ENCODE measurements at places on chromosomes 13 and 19.

GRCh38 chr19:36113894-36114720, 568 bp downstream of the POLR2I start:
- DNase-seq: no peak

DNA sequence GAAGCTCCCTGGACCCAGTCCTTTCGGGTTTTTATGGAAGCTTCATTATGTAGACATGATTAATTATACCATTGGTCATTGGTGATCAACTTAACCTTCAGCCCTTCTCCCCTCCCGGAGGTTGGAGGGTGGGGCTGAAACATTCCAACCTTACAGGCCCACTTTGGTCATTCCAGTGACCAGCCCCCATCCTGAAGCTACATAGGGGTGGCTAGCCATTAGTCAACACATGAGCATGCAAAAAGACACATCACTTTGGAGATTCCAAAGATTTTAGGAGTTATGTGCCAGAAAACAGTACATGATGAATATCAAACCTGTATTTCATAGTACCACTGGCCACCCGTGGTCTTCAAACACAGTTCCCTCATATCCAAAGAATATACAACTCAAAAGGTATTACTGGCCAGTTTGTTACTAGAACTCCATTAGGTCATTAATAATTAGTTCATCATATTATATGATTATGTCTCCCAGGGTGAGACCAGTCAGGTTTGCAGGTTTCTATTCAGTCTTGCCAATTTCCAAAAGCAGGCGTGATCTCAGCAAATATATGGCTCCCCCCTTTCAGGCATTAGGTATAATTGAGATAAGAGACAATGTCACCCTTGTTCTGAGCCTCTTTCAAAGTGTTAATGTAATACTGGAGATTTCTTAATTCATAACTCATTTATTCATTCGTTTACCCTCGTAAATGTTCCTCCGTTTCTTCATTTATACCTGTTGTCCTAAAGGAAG, 11.1 kb downstream of the PPP5C start:
- DNase-seq: no peak

- no peak for DNase-seq
These were observed 88.4 kb downstream of the RXFP2 start for GRCh38 chr13:31827707-31828106.

GRCh38 chr13:100443278-100443997, 145.2 kb downstream of the GGACT start:
- DNase-seq: no peak

GRCh38 chr13:101382701-101383100, 33.6 kb downstream of the NALCN start:
- no peak for DNase-seq

GRCh38 chr13:48749144-48749543, 95.4 kb downstream of the CYSLTR2 start:
- DNase-seq: no peak

GRCh38 chr13:45332036-45332830, 8.8 kb downstream of the TPT1 start:
- peak; percentile 96 for DNase-seq

DNA sequence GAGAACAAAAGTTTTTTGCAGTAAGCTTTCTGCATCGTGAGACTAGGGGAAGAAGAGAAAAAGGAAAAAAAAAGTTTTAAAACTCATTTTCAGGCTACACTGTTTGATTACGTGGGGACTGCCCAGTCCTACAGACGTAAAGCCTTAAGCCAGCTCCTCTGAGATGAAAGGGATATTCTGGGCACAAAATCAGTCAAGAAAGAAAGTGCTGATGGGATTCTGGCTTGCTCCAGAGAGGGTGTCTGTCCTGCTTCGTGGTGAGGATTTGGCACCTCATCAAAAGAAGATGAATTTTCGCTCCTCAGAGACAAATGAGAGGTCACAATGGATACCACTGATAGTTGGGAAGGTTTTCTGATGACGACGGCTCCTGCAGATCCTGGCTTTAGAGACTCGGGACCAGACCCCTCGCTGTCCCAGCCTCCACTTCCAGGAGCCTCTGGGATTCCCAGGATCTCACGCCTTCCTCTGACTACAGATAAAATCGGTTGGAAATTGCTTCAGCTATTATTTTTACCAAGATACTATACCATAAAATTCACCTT, 9.7 kb downstream of the TEX29 start:
- DNase-seq: no peak

DNA sequence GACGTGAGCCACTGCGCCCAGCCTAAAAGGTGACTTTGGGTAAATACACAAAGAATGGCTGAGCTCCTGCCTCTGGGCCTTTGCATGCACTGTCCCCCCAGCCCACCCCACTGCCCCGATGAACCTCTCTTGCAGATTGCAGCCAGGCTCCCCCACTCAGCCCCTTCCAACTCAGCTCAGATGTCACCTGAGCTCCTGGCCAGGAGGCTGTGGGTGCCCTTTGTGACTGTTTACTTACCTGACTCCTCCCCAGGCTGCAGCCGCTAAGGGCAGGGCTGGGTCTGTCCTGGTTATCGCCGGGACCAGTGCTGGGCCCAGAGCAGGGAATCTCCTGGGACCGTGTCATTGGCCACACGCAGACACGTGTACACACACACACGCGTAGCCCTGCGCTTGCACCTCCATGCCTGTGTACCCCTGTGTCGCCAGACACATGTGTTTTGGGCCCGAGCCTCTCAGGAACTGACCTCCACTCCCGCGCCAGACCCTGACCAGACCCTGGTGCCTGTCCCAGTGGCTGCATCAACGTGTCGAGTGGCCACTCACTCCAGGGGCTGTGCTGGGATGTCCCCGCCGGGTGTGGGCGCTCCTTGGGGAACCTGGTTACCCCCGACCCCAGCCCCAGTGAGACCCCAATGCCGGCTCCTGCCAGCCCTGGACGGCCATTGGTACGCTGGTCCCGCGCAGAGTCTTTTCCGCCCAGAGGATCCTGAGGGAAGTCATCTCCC, 18.7 kb downstream of the EFNA2 start:
- DNase-seq: no peak

DNA sequence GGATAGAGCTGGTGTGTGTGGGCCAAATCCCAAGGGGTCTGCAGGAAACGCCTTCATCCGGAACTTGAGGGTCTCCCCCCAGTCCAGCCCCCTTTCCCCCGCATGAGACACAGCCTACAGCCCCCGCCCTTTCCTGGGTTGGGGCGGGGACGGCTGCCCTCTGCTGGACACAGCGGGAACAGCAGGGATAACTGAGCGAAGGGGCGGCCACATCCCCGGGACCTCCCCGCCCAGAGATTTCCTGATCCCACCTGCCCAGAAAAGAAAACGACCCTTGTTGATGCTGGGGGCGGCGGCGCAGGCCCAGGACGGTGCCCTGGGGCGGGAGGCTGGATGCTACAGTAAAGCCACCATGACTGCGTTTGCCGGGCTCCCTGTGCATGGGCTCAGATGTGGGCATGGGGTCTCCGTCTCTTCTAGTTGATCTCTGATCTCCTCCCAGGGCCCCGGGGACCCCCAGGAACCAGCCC, 14.2 kb downstream of the ONECUT3 start:
- no peak for DNase-seq

DNA sequence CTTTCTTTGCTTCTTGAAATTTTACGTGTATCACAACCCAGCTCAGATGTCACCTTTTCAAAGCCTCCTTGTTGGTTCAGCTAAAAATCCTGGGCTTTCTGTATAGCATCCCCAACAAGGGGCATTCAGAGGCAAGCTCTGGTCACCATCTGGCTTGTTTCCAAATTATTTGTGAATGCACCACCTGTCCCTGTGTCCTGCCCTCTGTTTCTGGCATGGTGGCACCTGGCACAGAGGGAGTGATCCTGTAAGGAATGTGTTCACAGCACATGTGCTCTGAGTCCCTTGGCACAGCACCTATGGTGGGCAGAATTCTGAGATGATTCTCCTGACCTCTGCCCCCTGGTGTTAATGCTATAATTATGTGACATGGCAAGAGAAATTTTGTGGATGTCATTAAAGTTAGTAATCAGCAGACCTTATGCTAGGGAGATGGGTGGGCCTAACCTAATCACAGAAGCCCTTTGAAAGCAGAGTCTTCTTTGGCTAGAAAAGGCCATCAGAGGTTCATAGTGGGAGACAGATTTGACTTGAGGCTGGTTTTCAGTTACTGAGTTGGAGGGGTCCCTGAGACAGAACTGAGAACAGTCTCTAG, 76.3 kb downstream of the ZNF429 start:
- DNase-seq: no peak

DNA sequence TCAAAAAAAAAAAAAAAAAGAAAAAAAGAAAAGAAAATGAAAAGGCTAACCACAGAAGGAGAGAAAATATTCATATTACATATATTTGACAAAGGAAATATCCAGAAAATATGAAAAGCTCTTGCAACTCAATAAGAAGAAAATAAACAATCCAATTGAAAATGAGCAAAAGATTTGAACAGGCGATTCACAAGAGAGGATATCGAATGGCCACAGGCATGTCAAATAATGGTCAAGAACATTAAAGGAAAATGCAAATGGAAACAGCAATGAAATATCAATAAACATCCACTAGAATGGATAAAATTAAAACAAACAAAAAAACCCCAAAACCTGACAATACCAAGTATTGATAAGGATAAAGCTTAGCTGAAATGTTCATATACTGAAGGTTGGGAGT, 8.1 kb downstream of the LGALS7 start:
- no peak for DNase-seq

GRCh38 chr19:17996826-17997316, 11.1 kb upstream of the ARRDC2 start:
- DNase-seq: peak; percentile 21

GRCh38 chr13:99484473-99484872, 16.8 kb upstream of the TM9SF2 start:
- DNase-seq: no peak

DNA sequence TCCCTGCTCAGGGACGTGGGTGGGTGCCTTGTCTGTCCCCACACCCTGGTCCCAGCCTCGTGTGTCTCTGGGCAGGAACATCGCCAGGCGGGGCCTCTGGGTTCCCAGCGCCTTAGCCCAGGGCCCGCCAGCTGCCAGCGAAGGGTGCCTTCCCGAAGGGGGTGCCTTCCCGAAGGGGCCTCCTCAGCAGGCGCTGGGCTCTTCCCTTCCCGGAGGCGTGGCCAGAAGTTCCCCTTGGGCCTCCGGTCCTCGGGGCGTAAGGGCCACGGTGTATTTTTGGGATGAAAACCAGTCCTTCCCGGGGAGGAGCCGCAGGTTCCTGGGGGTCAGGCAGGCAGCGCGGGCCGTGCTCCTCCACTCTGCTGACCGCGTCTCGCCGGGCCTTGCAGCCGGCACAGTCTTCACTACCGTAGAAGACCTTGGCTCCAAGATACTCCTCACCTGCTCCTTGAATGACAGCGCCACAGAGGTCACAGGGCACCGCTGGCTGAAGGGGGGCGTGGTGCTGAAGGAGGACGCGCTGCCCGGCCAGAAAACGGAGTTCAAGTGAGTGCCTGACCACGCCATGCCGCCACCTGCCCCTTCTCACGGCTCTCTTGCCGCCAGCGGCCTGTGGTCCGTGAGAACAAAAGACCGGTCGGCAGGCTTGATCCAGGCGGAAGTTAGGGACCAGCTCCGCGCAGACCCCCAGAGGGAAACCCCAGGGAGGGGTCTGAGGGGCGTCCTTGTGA, 6.9 kb downstream of the BSG start:
- DNase-seq: no peak

DNA sequence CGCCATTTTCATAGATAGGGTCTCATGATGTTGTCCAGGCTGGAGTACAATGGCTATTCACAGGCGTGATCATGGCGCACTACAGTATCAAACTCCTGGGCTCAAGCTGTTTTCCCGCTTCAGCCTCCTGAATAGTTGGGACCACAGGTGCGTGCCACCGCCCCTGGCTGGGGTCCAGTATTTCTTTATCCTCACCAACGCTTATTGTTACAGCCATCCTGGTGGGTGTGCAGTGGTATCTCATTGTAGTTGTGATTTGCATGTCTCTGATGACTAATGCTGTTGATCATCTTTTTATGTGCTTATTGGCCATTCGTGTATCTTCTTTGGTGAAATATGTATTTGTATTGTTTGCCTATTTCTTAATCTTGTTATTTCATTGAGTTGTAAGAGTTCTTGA, 49.0 kb downstream of the SIPA1L3 start:
- DNase-seq: no peak

GRCh38 chr19:7833225-7834099, 3.4 kb downstream of the EVI5L start:
- DNase-seq: no peak

GRCh38 chr13:105721016-105721415, 814.4 kb downstream of the EFNB2 start:
- peak; percentile 5 for DNase-seq

GRCh38 chr19:15631817-15632216, 8.9 kb upstream of the CYP4F3 start:
- no peak for DNase-seq

GRCh38 chr19:3274942-3275582, 50.6 kb downstream of the CELF5 start:
- no peak for DNase-seq

DNA sequence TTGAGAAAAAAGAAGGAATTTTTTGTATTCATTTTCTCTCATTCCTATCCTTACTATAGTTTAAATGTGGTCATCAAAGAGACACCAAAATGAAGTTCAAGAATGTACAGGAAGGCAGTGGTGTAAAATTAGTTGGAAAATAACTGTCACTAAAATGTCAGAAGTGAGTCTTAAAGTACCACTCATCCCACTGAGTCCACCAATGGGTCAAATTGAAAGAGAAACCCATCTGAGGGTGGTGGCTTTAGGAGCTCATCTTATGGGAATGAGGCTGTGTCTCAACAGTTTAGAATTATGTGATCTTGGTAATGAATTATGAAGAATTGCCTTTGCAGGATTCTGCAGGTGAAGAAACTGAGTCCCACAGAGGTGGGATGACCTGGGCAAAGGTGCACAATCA, 403.5 kb downstream of the FGF9 start:
- DNase-seq: no peak

DNA sequence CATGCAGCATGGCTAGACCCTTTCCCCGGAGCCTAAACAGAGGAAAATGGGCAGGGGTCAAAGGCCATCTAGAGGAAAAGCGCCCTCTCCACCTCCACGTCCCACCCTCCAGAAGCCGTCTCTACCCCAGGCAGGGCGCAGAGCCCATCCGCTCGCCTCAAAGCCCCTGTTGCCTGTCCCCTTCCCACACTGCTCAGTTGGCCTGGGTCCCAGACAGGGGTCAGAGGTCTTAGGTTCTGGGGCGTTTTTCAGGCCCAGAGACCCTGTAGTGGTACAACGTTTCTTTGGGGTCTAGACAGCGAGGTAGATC, 285 bp downstream of the TMEM143 start:
- DNase-seq: no peak

GRCh38 chr13:29522044-29522685, 73.3 kb downstream of the SLC7A1 start:
- DNase-seq: peak; percentile 96

DNA sequence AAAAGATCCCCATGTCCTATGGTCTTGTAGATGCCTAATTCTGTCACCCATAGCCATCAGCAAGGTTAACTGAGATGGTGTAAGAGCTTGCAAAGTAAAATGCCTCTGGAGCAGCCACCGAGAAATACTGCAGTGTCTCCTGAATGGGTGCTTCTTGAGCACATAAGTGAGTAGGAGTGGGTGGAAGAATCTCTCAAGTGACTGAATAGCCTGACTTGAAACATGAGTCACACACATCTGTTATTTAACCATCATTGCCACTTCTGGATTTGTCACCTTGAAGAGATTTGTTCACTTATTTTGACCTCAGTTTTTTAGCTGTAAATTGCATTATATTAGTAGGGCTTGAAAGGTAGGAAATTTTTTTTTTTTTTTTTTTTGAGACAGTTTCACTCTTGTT, 2.3 kb downstream of the ZNF714 start:
- DNase-seq: no peak

GRCh38 chr13:51451467-51452360, 1.1 kb downstream of the INTS6 start:
- no peak for DNase-seq
